Cortex of kidney (tissue), 1 donor: ENCODE measurements at places on chromosomes 1 and 21.

DNA sequence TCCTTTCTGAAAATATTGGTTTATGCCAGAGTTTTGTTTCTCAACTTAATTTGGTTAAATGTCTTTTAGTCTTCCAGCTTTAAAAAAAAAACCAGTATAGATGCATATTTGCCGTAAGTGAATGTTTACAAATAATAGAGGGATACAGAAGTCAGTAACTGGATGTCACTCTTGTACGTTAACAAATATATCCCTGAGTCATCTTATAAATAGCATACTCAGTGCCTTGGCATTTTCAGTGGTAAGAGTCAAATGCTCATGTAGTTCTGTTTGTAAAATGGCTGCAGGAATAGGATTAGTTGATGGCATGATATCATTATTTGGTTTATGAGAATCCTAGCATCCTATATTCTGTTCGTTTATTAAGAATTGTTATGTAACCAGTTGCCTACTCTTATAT, 55.4 kb downstream of the SPEN start:
- no peak for DNase-seq

- no peak for DNase-seq
These were observed 121.6 kb downstream of the NTMT2 start for GRCh38 chr1:170267317-170267716.

- no peak for DNase-seq
These were observed 37.0 kb upstream of the PARP1 start for GRCh38 chr1:226444901-226445300.

DNA sequence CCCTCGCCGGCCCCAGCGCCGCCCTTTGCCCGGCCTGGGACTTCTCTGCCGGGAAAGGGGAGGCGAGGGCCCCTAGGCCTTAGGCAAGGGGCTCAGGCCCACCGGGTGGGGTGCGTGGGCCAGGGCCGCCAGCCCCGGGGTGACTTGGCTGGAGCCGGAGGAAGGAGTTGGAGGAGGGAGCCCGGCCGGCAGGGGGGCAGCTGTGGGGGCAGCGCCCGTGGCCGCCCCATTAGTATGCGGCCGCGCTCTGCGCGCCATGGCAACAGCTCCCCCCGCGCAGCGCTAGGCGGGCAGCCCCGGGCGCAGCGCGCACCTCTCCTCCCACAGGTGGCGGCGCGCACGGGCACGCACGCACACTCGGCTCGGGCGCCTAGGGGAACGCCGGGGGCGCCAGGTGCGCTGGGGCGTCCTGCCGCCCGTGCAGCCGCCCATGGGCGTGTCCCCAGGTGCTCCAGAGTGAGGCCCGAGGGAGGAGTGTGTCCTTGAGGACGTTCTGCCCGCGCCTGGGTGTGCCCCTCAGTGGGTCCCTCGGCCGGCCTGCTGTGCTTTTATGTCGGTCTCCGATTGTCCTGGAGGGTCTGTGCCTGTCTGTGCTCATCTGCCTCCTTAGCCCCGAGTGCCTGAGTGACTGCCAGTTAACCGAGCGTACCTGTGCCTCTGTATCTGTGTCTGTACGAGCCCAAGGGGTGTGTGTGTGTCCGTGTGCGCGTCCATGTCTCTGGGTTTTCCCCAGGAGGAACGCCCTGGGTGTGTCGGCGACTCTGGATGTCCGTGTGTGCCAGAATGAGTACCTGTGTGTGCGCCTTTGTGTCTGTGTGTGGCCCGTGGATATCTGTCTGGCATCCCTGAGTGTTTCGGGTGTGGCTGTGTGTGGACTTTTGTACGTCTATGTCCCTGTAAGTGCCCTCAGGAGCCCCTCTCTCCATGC, 38.2 kb upstream of the WASF2 start:
- no peak for DNase-seq

- no peak for DNase-seq
These were observed 27.3 kb upstream of the EDEM3 start for GRCh38 chr1:184781941-184782340.

DNA sequence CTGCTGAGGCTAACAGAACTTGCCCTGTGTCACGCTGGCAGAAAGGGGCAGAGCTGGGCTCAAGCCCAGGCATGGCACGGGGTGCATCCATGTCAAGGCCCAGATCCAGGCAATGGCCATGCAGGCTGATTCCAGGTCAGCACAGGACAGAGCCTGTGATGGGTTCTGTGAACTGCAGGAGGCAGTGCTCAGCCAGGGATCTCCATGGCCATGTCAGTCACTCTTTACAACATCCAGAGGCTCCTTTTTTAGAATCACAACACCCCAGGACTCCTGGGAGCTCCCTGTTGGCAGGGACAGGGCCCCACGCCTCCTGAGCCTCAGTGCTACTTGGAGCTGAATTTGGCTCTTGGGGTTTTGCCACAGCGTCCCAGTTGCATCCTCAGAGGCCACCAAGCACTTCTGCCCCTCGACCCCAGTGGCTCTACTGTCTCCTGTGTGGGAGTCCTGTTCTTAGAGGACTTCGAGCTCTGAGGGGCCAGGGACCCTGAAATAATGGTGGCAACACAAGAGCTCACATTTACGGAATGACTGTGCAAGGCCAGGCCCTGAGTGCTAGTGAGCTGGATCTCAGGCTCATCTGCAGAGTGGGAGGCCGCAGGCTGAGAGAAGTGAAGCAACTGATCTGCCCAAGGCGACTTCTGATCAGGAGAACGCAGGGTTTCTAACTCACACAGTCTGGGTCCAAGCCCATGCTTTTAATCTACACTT, 211.5 kb downstream of the TRABD2B start:
- DNase-seq: no peak

- DNase-seq: no peak
These were observed 645.6 kb downstream of the PLA2G4A start for GRCh38 chr1:187474336-187474735.

DNA sequence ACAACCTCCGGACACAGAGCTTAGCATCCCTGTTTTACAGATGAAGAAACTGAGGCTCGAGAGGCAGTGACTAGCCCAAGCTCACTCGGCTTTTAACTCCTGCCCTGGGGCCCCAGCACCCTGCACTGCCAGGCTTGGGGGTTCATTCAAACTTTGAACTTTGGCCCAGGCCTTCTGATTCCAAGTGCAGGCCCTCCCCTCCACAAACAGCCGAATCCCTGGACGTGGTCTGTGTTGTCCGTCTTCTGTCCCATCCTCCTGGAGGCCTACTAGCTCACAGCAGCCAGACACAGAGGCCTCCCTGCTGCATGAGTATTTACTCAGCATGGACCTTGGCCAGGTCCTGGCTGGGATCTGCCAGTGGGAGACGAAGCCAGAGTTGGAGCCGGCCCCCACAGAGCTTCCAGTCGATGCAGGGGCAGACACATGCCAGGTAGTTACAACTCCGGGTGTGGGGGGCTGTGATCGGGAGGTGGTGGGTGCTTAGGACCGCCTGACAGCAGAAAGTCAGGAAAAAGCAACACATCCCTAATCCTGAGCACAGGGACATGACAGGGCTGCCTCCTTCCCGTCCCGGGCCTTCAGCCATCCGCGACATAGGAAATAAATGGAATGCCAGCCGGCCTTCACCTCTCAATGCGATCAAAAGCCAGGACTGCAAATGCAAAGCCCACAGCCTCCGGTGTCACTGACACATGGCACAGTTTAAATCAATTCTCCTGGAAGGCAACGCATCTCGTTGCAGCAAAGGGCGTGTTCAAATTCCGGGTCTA, 7.4 kb downstream of the IFFO2 start:
- DNase-seq: no peak

DNA sequence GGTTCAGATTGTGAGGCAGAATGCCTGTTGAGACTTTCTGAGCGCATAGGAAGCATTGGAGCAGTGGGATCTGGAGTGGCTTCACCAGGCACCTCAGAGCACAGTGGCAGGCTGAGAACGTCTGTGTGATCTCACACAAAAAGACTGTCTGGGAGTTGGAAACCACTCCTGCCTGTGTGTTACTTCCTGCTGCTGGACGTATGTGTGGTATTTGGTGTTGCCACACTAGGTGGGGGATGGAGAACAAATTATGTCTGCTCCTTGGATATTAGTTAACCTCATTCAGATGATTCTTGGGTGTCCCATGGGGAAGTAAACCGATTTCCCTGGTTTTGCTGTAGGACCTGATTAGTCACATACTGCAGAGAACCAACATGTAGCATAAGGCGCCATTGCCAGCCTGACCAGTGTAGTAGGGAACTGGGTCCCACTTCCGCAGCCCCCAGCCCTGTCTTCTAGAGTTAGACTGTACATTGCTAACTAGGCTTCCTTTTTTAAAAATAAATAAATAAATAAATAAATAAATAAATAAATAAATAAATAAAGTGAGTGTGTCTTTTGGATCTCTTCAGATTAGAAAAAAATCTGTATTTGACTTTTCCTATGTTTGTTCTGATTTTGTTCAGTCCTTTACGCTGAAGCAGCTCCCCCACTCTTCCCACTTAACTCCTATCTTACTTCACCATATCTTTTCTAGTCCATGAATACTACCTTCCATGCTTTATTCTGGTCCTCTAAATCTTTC, 26.9 kb downstream of the UCK2 start:
- no peak for DNase-seq

DNA sequence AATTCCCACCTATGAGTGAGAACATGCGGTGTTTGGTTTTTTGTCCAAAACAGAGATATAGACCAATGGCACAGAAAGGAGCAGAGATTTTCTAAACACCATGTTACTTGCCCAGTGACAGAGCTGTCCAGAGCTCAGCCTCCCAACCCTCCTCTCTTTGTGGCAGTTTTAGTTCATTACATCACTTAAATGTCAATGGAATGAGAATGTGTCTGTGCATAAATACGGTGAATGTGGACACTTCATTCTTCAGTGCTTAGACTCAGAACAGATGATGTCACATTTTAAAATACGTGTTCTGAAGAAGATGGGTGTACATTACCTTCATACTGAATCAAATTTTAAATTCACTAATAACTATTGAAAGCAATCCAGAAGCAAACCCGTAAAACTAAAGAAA, 374.9 kb downstream of the DSCAM start:
- no peak for DNase-seq

DNA sequence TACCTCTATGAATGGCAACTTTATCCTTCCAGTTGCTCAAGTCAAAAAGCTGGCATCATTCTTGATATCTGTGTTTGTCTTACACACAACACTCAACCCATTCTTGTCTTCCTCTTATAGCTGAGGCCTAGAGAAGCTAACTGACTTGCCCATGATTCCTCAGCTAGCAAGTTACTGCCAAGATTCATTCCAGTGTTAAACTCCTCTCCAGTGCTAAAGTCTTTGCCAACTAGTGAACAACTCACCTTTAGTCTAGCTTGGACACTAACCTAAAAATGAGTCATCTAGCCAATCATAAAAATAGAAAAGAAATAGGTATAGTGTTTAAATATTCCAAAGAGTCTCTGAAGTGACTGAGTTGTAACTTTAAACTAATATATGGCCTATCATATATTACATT, 45.6 kb upstream of the RGS2 start:
- no peak for DNase-seq
